ENCODE measurements at places on chromosomes 2 and 18. TPM values are rescaled to one million over a fixed set of nuclear protein-coding genes. Genes with fewer than 3 reads are reported as not detected.

DNA sequence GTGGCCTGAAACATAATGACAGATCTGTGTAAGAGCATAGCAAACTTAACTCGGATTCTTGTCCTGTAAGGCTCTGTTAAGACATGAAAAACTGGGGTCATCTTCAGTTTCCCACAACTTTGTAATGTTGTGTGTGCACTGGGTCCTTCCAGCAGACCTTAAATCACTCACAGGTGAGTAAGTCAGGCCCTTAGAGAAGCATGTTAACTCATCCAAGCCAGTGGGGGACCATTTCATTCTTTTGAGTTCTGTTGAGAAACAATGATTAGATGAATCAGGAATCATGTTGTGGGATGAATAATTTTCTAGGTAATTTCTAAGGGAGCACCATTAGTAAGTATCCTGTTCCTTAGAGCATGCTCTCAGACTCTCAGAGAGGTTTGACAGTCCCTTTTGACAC lies 167.1 kb downstream of the ESCO1 start:
- no peak for DNase-seq

DNA sequence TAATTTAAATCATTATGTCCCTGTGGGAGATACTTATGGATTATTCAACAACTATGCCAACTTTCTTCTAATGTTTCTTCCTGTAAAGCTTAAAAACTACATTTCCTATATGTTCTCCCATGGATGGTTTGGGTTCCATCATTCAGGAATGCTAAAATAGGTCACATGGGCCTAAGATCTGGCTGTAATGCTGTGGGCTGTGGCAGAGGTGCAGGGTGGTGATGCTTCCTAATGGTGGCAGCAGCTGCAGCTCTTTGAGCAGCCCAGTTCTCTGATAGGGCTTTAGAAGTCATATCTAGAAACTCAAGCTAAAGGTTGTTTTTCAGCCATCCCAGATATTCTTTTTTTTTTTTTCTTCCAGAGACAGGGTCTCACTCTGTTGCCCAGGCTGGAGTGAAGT lies 266.1 kb downstream of the ZNF385B start:
- no peak for DNase-seq

DNA sequence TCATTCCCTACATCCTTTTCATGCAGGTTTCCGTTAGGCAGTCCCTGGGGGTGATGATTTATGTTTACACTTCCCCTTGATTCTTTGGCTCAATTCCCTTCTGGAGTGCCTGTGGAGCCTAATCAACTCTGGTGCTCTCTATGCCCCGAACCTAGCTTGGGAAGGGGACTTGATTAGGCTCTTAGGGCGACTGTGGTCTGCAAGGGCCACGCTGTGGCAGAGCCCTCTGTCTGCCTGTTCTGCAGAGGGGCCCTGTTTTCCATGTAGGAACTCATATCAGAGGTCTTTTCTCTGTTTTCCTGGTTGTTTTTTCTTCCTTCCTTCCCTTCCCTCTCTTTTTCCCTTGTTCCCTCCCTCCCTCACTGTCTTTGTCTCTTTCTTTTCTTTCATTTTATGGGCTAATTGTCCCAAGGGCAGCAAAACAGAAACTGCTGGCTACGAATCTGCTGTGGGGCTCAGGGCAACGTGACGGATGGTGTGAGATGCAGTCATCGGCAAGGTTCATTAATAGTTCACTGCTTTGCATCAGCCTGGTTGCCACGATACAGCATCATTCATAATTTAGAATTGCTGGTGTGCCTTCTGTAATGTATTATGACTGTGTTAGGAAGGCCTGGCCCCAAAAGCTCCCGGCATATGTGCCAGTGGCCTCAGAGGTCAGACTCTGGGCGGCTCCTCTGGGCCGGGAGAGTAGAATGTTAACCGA lies 134.5 kb downstream of the NAPG start:
- DNase-seq, result peak; percentile 51

Gene SIX3
- not detected for polyA plus RNA-seq

DNA sequence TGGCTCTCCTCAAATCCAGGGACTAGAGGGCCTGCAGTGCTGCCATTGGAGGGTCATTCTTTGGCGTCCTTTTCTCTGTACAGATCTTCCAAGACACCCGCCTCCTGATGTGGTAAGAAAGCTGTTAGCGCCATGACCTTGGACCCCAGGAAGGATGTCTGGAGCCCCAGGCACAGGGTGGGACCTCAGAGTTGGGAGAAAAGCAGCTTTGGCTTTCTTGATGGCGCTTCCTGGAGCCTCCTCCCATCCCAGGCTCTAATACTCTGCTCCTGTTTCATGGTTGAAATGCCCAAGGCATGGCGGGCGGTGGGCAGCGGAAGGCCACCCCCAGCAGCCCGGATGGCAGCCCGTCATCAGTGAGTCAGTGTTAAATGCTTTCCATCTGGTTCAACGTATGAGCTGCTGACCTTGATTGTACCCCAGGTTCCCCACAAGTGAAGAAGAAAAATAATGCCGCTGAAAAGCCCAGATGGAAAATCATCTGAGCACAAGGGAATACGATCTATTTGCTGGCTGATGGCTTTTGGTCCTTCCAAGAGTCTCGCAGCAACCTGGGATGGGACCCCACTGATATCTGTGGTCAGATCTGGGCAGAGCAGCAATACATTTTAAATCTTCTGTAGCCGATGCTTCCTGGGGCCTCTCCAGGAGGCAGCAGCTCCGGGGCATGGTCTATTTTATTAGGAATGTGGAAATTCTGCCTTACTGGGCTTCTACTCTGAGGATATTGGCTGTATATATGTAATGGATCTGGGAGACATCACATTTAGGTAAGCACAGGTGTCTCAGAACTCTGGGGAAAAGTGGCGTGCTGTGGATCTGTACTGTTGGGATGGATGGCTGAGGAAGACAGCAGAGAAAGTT lies 15.1 kb downstream of the ACKR3 start:
- DNase-seq, result no peak

DNA sequence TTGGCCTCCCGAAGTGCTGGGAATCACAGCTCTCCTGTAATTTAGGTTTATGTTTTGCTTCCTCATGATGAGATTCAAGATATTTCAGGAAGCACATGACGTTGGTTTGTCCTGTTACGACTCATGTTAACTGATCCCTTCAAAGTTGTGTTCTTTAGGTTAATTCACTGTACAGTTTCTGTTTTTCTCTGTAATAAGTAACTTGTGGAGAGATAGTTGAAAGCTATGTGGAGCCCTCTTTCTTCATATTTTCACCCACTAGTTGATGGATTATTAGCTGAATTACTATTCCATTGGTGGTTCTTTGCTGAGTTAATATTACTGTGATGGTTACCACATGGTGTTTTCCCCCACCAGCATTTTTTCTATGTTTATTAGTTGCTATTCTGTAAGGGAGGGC lies 18.3 kb upstream of the CHCHD5 start:
- no peak for DNase-seq

DNA sequence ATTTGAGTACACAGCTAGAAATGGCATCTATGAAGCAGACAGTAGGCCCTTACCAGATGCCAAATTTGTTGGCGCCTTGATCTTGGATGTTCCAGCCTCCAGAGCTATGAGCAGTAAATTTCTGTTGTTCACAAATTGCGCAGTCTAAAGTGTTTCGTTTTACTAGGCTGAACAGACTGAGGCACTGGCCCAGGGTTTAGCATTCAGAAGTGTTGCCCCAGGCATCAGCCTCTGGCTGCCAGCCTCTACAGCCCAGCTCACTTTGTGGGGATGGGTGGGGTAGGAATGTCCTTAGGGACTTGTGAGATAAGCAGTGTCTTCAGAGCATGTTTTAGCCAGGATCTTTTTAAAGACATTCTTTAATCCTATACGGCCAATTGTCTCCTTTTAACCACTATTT lies 51.5 kb upstream of the MGAT5 start:
- DNase-seq, result no peak

DNA sequence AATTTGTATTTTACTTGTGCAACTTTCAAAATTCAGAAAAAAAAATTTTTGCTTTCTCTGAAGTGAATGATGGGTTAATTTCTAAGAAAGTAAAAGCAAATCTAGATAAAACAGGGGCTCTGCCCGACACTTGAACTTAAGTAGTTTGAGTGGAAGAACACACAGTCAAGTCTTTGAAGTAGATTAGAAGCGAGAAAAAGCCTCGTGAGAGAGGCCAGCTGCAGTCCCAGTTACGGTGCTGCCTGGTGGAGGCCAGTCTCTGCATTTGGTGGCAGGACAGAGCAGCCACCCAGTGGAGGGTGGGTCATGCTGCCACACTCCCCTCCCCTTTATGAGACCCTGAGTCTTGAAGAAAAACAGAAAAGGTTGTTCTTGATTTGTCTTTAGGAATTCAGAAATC lies 81.8 kb downstream of the INPP5D start:
- DNase-seq, result no peak

DNA sequence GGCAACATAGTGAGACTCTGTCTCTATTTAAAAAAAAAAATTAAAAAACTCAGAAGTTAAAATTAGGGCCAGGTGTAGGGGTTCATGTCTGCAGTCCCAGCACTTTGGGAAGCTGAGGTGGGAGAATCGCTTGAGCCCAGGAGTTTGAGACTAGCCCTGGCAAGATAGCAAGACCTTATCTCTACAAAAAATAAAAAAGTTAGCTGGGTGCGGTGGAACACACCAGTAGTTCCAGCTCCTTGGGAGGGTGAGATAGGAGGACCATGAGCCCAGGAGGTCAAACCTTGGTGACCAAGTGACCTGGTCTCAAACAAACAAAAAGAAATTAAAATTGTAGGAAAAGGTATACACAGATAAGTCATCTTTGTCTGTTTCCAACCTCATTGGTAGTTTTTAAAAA lies 11.3 kb downstream of the TTLL4 start:
- DNase-seq, result no peak
